ENCODE measurements at places on chromosomes 2 and 18.
A peak's percentile ranks its signal among the peaks of the same experiment; 100 is the strongest.

DNA sequence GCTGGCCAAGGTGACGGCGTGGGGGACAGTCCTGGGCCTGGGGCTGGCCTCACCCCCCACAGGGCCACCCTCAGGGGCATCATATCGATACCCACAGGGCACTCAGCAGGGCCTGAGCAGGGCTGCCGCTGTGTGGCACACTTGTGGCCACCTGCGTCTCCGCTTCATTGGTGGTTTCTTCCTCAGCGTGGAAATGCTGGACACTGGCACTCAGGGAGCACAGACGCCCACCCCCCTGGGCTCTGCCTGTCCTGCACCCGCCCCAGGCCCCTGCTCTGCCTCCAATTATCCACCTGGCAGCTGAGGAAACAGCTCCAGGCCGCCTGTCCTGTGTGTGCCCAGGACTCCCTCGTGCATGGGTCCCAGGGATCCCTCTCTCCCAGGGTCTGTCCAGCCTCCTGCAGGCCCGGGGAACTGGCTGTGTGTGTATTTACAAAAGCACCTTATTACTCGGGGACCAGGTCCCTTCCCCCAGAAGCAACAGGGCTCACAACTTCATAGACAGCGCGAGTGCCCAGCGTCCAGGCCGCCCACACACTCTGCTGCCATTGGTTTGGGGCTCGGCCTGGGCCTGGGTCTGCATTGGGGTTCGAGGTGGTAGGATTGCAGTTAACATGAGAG is 13.1 kb downstream of the CROCC2 start:
- DNase-seq: peak; percentile 11

GRCh38 chr2:189116087-189116486 is 63.5 kb downstream of the COL5A2 start:
- no peak for DNase-seq

- no peak for DNase-seq
These were observed 107.9 kb downstream of the RNF144A start for GRCh38 chr2:7025082-7025481.

DNA sequence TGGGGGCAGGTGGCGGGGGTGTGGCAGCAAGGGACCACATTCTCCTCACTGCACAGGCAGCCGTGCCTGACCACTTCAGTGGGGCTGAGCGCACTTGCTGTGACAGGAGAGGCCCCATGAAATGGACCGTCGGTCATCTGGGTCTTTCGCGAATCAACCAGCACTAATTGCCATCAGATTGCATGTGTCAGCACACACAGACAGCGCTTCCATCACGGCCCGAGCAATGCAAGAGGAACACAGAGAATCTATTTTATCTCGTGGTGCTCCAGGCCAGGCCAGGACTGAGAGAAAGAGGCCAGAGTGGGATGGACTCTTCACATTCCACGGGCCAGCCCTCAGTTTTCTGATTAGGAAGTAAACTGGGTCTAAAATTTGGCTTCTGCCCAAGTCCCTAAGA is 87.0 kb downstream of the EIPR1 start:
- DNase-seq: no peak

DNA sequence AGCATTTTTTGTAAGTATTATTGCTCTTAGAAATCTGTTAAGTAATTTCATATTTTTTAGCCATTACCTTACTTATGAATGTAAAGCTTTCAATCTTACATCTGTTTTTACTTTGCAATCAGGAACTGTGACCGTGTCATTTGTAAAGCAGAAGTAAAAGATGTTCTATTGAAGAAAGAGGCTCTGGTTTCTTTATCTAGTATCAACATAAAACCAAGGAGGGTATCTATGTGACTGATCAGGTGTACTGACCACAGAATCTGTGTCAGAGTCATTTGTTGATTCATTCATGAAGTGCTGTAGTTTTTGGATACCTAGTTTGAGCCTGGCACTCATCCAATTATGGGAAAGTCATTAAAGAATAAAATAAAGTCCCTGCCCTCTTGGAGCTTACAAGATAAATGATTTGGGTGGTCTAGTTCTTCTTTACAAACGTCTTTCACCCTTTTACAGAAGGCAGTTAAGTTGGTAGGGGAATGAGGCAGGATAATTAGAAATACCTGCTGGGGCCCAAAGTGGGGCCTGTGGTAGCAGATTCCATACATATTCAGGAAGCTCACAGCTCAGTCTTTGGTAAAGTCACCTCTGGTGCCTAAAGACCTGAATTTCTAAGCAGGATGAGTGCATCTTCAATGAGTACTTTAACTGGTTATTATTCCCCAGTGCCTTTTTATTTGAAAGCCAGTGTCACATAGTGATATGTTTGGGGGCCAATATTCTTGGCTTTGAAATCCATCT is 260.6 kb upstream of the NT5C1B start:
- DNase-seq: no peak

All from activated B cell treated with CpG ODN at 0.5 μM for 24 hours (primary cell).